Transverse colon (tissue), 4 donors: ENCODE measurements at places on chromosomes 2 and 18.

DNA sequence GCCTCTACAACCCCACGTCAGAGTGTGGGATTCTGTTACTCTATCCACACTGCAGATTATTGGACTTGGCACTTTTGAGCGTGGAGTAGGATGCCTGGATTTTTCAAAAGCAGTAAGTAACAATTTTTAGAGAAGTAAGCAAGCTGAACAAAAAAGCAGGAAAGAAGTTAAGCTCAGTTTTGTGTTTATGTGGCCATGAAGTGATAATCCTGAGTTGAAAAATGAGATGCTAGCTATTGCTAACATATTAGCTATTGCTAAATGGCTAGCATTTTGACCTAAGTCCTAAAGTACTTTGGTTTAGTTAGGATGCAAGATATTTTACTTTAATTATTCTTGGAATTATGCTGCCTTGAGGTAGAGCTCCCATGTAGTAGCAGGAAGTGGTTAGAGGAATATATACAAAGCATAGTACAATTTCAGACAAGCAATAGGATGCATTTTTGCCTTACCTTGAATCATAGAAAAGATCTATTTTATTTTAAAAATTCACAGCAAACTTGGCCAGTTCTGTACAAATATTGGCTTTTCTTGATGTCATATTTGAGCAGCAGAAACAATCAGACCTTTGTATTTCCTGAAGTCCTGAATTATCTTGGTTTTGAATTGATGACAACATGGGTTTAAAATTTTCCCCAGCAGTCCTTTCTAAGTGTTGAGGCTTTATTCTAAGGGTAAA, 74.6 kb downstream of the COX7A2L start:
- no peak overlapping the region for H3K27ac ChIP-seq
- no peak overlapping the region for H3K4me3 ChIP-seq
- no peaks in the 10 kb centered on the region for H3K4me1 ChIP-seq
- no peak for DNase-seq

DNA sequence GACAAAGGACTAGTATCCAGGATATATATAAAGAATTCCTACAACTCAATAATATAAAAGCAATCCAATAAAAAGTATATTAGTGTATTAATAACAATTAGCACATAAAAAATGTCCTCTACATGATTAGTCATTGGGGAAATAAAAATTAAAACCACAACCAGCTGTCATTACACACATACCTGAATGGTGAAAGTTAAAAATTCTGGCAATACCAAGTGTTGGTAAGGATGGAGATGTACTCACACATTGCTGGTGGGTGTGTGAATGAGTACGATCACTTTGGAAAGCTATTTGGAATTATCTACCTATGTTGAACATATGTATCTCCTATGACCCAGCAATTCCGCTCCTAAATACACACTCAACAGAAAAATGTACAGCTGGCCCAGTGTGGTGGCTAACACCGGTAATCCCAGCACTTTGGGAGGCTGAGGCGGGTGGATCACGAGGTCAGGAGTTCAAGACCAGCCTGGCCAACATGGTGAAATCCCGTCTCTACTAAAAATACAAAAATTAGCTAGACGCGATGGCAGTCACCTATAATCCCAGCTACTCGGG, 14.3 kb upstream of the NOL10 start:
- DNase-seq = no peak
- peaks cover 5% of the 10 kb centered on the region for H3K27me3 ChIP-seq
- H3K4me3 ChIP-seq = no peak overlapping the region
- H3K36me3 ChIP-seq = no peaks in the 10 kb centered on the region

- H3K27ac ChIP-seq = peak overlapping the region; percentile 37
- peaks cover 52% of the 10 kb centered on the region for H3K4me1 ChIP-seq
- no peak for DNase-seq
- H3K36me3 ChIP-seq = peaks cover 12% of the 10 kb centered on the region
- H3K4me3 ChIP-seq = no peak overlapping the region
Measured at GRCh38 chr18:76446321-76447257, 48.5 kb downstream of the ZNF516 start.

GRCh38 chr2:70816726-70817125, 3.7 kb downstream of the CLEC4F start:
- H3K27me3 ChIP-seq = peaks cover 16% of the 10 kb centered on the region
- no peak for DNase-seq
- no peak overlapping the region for H3K4me3 ChIP-seq
- no peaks in the 10 kb centered on the region for H3K36me3 ChIP-seq
- no peak overlapping the region for H3K27ac ChIP-seq

GRCh38 chr2:144041612-144042011, 478.3 kb downstream of the ZEB2 start:
- H3K4me3 ChIP-seq = no peak overlapping the region
- no peaks in the 10 kb centered on the region for H3K4me1 ChIP-seq
- DNase-seq = no peak
- H3K27ac ChIP-seq = no peak overlapping the region
- H3K27me3 ChIP-seq = no peaks in the 10 kb centered on the region
- H3K36me3 ChIP-seq = no peaks in the 10 kb centered on the region

DNA sequence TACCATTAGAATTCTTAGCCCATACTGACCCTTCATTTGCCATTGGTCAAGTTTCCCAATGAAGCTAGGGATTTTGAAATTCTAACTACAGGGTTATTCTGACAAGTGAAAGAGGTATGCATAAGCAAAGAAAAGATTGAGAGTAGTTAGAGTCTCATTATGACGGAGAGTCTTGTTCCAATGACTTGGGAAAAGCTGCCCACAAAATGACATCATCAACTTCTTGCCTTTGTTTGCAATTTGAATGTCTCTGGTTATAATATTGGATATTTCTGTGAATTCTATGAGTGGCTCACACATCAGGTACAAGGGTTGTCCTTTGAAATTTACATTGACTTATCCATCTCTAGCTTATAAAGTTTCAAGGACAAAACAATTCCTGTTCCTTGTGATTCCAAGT, 772.2 kb downstream of the TRIB2 start:
- no peaks in the 10 kb centered on the region for H3K4me1 ChIP-seq
- no peak overlapping the region for H3K27ac ChIP-seq
- no peaks in the 10 kb centered on the region for H3K27me3 ChIP-seq
- DNase-seq = no peak
- H3K36me3 ChIP-seq = no peaks in the 10 kb centered on the region
- H3K4me3 ChIP-seq = no peak overlapping the region

DNA sequence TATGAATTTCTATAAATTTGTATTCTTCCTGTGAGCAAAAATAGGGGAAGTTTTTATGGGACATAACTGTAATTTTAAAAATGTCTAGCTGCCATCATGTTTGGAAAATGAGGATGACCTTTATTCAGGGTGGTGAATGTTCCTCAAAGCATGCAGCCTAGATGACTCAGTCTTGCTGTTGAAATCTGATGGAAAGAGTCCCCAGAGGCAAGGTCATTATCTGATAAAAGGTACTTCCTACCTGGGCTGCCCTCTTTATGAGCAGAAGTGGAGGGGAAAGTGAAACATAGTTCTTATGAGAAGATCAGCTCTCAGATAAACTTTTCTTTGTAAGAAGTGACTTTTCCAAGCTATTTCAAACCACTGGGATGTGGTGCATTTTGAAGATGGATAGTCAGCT, 1144.7 kb upstream of the PIK3C3 start:
- H3K36me3 ChIP-seq = no peaks in the 10 kb centered on the region
- H3K4me3 ChIP-seq = no peak overlapping the region
- no peak overlapping the region for H3K27ac ChIP-seq
- DNase-seq = no peak
- H3K4me1 ChIP-seq = no peaks in the 10 kb centered on the region
